Neural crest cell (in vitro differentiated cells): ENCODE measurements at places on chromosomes 4 and X. TPM values are rescaled to one million over a fixed set of nuclear protein-coding genes. Genes with fewer than 3 reads are reported as not detected.

DNA sequence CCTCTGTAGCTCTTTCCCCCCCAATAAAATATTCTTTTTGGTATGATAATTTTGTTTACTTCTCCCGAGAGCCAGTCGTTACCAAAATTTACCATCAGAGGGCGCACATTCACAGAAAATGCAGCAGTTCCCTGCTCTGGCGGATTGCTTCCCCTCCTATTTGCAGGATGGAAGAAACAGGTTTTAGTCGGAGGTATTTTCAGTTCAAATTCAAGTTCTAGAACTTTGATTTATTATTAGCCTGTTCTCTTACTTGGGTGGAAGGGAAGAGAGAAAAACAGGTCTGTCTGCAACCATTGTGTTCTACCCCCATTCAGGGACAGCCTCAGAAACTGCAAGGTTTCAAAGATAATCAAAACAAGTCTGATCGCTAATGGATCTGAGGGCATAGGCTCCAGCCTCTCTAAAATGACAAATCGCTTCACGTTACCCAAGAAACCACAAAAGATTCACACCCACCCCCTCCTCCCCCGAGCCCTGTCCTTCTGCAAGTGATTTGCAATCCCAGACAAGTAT, 263.8 kb upstream of the RPS6KA3 start:
- DNase-seq, result peak; percentile 79

- peak; percentile 81 for DNase-seq
Observed at GRCh38 chr4:110198435-110199416, at the start of gene ELOVL6. ELOVL6 (minus strand) TSS chr4:110198615; CDS start chr4:110198335, 280 bp downstream.

DNA sequence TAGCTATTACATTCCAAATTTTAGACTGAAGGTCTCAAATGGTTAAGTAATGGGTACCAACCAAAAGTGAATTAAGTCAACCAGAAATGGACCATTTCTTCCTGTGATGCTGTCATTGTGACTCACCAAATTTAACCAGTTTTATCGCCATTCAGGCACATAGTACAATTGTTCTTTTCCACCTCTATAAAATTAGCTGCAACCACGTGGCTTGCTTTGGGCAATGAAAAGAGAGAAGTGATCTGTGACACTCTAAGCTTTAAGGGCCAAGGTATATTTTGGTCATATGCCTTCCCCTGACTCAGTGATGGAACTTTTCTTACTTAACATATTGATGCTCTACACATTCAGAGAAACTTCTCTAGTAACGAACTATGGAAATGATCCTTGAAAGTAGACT, 20.3 kb upstream of the PHF8 start:
- no peak for DNase-seq

- DNase-seq, result no peak
Observed at GRCh38 chr4:147244786-147245185, 236.1 kb upstream of the EDNRA start.

GRCh38 chrX:915427-916229, 285.0 kb downstream of the SHOX start:
- no peak for DNase-seq

DNA sequence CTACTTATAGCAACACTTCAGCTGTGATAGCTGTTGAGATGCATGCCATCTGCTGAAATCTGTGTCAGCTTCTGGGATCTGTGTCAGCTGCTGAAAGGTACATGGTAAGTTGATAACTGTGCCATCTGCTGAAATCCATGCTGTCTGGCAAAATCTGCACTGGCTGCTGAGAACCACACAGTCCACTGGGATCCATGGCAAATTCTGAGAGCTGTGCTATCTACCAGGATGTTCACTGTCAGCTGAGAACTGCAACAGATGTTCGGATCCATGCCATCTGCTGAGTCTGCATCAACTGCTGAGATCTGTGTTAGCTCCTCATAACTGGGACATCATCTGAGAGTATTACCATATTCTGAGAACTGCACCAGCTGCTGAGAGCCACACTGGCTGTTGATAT, 430.5 kb upstream of the POU3F4 start:
- DNase-seq, result no peak

DNA sequence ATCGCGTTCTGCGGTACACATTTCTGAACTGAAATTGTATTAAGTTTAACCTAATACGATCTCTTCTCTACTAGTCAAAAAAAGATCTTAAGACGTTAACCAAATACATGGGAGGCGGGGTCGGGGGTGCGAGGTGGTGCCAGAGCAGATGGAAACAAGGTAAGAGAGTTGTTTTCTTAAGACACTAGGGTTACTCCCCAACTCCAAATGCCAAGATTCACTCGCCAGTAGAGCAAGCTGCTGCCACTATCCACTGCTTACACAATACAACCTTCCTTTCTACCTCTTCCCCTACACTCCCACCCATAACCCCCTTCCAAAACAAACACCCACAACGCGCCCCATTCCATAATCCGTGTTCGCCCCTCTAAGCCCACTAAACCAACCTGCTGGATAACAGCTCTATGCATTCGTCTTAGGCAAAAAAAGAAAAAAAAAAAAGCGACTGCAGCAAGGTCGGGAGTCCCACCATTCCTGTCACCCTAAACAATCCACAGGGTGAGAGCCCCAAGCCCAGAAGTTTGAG, 1.3 kb downstream of the LCORL start:
- DNase-seq, result peak; percentile 8

- no peak for DNase-seq
Observed at GRCh38 chr4:7770224-7771050, 169.2 kb downstream of the AFAP1 start.

DNA sequence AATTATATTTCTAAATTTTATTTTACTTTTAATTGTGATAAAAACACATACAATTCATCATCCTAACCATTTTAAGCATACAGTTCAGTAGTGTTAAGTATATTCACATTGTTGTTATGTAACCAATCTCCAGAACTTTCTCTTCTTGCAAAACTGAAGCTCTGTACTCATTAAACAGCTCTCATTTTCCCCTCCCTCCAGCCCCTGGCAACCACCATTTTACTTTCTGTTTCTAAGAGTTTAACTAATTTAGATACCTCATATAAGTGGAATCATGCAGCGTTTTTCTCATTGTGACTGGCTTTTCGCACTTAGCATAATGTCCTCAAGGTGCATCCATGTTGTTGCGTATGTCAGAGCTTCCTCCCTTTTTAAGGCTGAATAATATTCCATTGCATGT, 46.7 kb upstream of the NDP start:
- DNase-seq, result no peak

DNA sequence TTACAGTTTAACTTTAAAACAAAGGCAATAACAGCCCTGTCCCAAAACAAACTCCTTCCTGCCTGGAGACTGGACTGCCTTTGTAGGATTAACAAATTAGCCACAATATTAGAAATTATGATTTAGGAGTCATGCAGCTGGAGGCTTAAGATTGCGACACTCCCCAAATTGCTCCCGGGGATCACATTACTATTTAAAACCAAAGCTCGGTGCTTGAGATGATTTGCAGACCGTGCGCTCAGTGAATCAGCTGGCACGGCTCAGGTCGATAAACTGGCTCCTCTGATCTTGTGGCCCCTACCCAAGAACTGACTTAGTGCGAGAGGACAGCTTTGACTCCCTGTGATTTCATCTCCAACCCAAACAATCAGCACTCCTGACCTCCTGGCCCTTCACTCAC, 829.3 kb downstream of the NLGN4X start:
- no peak for DNase-seq

- no peak for DNase-seq
Observed at GRCh38 chrX:106611317-106611678, 480 bp upstream of the RADX start.

DNA sequence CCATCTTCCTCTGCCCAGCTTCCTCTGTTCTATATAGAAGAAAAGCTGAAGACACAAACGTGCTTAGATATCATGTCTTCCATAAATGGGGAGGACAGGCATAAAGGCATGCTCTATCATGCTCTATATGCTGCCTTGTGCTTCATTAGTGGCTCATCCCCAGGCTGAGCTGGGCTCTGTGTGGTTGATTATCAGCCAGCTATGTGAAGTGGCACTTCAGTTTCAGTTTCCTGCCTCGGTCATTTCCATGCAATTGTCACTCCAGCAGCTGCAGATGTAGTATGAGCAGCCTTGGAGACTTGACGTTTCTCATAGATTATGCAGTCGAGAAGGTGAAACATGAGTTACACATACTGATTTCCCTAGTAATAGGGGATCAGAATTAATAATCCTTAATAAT, 106.2 kb downstream of the SYTL5 start:
- DNase-seq, result no peak

- no peak for DNase-seq
Observed at GRCh38 chrX:148871422-148872160, 371.2 kb downstream of the AFF2 start.

- DNase-seq, result no peak
Observed at GRCh38 chr4:7546809-7547367, 112.2 kb upstream of the PSAPL1 start.

DNA sequence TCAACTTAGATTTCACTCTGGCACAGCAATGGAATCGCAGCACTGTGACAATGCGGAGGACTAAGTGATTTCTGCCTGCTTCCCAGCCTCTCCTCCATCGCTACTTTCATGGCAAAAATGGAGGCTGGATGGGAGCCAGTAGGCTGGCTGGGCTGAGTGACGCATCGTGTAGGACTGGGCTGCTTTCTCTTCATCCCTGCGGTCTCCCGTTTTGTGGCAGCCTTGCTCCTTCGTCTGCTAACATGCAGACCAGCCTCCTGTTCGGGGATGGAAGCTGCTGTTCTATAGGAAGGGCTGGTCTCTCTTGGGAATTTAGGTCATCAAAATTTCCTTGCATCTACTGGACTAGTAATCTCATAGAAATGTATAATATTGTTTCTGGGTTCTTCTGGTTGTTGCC, 15.8 kb upstream of the RGS12 start:
- no peak for DNase-seq

DNA sequence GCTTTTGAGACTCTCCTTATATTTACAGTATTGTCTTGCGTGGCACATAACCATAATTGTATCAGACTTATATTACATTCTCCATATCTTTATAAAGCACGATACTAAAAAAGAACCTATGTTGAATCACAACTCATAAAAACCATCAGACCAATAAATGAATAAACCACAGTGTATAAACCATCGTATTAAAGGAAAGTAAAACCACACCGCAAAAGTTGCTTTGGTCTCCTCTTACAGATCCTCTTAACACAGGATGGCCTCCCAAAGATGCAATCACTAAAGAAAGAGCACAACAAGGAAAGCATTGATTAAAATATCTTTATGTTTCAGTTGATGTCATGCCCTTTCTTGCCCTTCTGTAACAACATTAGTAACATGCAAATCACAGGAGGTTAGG, 437.9 kb downstream of the AFF2 start:
- DNase-seq, result no peak

GRCh38 chr4:159476886-159477285, 374.0 kb downstream of the RAPGEF2 start:
- DNase-seq, result no peak

DNA sequence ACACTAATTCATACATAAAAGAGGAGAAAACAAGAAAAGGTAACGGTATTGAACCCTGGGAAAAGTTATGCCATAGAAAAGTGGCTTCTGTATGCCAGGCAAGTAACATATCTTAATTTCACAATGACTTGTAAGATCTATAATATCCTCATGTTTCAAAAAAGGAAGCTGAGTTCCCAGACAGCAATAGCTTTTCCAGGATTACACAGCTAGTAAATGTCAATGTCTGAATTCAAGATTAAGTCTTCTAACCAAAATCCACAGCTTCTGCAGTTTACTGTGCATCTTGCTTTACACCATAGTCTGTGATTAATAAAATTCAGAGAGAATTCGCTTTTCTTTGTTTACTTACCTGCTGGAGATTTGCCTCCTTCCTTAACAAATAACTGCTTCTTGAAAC, 55.8 kb upstream of the GAB1 start:
- DNase-seq, result no peak

DNA sequence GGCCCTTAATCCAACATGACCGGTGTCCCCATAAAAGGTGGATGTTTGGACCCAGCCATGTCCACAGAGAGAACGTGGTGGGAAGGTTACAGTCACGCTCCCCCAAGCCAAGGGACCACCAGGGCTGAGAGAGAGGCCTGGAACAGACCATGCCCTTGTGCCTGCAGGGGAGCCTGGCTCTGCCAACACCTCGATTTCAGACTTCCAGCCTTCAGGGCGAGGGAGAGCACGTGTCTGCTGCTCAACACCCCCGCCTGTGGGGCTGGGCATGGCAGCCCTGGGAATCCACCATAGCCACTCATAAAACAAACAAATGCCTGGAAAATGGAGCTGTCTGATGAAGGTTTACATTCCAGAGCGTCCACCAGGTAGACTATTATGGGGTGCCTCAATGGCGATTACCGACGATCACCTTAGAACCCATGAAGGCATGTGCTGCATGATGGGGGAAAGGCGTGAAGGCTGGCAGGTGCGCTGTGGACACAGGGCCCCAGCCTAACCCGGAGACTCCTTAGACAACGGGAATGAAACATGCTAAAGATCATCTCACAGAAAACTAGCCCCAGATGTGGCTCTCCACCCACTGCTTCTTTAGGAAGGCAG, 42.3 kb upstream of the HMX1 start:
- DNase-seq, result no peak

GRCh38 chrX:68061206-68061535, 372.1 kb downstream of the OPHN1 start:
- DNase-seq, result no peak

- DNase-seq, result no peak
Observed at GRCh38 chrX:111039606-111040005, 56.4 kb upstream of the PAK3 start.

GIMD1 gene
- total RNA-seq, result not detected in 2 replicates

FAM9B gene
- total RNA-seq, result not detected in 2 replicates

SPANXD gene
- total RNA-seq, result not detected in 2 replicates

ARMCX1 gene
- total RNA-seq, result 30.0 and 30.6 TPM in 2 replicates

BTK gene
- total RNA-seq, result 0.64 TPM in 1 of 2 replicates, not detected in the other

FGF16 gene
- total RNA-seq, result not detected in 2 replicates

IGSF1 gene
- total RNA-seq, result 3.8 and 3.9 TPM in 2 replicates

LANCL3 gene
- total RNA-seq, result 0.05 and 0.07 TPM in 2 replicates
